ENCODE measurements at places on chromosomes 12 and 14.
A peak's percentile ranks its signal among the peaks of the same experiment; 100 is the strongest.

GRCh38 chr12:96091833-96092232 is 56.4 kb upstream of the LTA4H start:
- DNase-seq: no peak

DNA sequence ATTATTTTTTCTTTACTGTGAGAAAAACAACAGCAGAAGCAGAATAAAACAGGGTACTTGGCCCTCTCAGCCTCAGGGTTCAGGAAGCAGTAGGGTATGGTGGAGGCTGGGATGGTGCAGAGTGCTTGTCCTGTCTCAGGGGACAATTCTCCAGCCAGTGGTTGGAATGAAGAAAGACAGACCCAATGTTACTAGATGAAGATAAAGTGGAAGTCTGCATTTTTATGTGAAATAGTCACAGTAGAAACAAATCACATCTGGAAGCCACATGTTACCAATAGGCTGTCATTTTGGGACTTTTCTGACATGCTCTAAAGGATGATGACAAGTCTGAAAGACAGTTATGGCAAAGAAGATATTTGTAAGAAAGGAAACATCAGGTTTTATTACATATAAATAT is 32.3 kb downstream of the PROX2 start:
- no peak for DNase-seq

- no peak for DNase-seq
Observed at GRCh38 chr14:34124585-34124984, 173.7 kb upstream of the EGLN3 start.

DNA sequence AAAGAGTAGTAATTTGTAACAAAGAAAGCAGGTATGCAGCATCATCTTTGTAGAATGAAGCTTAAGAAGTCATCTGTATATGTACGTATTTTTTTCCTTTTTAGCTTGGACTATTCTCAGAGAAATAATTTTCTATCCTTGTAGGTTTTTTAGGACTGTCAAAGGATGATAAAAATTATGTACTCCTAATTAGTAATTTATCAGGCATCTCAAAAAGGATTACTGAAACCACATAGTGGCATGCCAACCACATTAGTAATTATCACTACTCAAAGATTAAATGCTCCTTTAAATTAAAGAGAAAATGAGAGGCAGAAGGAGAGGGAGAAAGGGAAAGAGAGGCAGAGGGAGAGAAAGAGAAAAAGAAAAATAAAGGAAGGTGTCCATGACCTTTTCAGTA is 17.3 kb downstream of the TTC8 start:
- no peak for DNase-seq

DNA sequence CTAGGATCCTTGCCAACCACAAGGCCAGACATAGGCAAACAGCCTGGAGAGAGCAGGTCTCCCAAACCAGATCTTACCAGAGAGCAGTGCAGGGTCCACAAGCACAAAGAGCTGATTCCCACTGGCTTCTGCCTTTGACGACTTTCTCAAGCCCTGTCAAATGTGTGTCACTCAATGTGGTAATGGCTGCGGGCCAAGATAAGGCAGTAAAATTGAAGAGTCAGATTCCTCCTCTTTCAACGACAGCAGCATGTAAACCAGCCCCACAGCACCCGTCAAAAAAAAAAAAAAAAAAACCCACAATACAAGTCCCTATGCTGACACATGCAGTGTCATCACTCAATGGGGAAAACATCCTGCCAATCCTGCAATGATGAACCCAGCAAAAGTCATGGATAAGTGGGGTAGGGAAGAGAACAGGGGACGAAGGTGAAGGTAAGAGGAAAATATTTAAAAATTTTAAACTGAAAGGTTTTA is at the start of gene STON2:
Gene STON2 (minus strand): TSS at position 123 of the 477 bp plus-strand sequence. CDS start 1,942 bp downstream, outside the sequence.
- DNase-seq: no peak

DNA sequence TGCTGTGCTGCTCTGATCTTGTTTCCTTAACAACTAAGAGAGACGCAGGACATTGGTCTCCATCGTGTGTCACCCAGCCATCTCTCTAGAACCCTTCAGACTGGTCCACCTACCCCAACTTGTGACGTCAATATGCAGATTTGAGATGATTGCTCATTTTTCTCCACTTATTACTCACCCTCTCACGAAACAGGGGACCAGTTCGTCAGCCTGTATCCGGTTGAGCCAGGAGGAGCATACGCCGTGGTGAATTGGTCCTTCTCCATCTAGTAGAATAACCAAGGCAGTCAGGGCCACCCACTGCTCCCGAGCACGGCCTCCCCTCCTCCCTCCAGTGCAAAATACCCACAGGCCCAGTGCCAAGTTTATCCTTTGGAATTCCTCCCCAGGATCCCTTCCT is 36.2 kb upstream of the FBXO21 start:
- DNase-seq: no peak

- DNase-seq: no peak
Observed at GRCh38 chr12:105929192-105929591, 209.6 kb downstream of the NUAK1 start.

GRCh38 chr12:132414634-132415326 is 75.2 kb upstream of the FBRSL1 start:
- DNase-seq: no peak

DNA sequence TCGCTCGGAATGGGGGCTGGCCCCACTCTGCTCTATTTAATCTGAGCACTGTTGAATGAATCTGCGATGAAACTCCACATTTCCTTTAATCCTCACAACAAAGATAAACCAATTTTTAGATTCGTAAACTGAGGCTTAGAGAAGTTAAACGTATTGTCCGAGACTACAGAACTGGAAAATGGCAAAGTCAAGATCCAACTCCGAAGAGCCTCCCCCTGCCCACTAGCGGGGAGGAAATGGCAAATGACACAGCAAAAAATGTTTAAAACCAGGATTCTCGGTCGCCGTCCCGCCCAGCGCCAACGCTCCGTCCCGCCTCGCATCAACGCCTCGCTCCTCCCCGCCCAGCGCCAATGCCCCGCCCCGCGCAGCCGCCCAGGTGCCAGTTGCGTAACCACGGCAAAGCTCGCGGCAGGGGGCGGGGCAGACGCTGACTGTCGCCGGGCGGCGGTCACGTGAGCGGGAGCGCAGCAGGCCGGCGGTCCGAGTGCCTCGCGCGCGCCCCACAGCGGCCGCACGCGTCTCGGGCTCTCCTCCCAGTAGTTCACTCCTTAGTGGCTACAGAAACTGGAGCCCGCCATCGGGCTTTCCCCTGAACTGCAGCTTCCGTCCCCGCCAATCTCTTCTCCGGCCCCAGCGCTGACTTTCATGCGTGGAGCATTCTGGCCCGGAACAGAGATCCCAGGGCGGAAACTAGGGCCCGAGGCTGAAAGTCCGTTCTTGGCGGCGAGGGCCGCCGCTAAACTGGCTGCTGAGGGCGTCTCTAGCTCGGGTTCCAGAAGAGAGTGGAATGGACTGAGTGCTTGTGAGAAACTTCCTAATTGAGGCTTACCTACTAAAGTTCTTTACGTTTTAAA is 13.6 kb upstream of the LRRC23 start:
- DNase-seq: peak; percentile 92

DNA sequence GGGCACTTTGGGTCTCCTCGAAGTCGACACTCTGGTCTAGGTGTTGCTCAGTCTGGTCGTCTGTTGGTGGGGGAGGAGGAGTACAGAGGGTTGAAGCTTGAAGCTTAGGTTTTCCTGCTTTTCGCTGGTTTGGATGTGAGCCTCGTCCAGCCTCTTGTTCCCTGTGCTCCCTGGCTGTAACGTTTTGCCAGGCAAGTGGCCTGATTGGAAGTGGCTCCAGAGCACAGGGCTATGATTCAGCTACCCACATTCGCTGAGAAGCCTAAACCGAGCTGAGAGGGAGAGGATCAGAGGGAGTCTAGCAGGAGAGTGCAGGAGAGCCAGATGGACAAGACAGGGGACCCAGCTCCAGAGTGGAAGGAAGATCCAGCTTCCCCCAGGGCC is 6.1 kb downstream of the HOXC10 start:
- no peak for DNase-seq

DNA sequence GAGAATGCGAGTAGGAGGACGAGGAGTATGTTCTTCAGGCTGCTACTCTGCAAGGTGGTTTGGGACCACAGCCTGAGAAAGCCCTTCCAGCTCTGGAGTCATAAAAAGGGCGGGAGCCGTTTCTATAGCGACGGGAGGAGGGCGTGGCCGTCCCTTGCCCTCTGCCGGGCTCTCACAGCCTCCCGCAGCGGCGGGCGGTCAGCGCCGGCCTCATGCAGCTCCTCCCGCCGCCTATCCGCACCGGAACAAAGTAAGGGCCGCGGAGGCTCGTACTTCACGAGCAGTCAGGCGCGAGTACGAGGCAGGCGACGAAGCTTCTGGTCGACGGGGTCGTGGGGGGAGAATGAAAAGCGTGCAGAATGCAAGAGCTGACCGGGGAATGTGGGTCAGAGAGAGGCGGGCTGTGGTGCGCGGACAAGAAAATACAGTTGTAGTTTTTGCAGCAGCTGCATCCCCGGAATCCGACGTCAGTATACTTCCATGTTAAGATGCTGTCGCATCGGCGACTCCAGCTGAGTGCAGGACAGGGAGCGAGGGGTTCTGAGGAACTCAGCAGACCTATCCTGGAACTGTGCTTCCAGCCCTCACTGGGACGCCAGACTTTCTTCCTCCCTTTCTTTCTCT is at the start of gene DYRK4:
Gene DYRK4 (plus strand): TSS at position 175 of the 624 bp plus-strand sequence. CDS start 38 bp downstream, at position 213.
- DNase-seq: peak; percentile 72

- no peak for DNase-seq
Observed at GRCh38 chr12:64080319-64081007, 141.6 kb downstream of the KICS2 start.

GRCh38 chr14:23118506-23119362 is at the start of gene CEBPE:
Gene CEBPE, minus strand, starts transcription at chr14:23119255. Its CDS starts 164 bp downstream, at chr14:23119091.
- no peak for DNase-seq

DNA sequence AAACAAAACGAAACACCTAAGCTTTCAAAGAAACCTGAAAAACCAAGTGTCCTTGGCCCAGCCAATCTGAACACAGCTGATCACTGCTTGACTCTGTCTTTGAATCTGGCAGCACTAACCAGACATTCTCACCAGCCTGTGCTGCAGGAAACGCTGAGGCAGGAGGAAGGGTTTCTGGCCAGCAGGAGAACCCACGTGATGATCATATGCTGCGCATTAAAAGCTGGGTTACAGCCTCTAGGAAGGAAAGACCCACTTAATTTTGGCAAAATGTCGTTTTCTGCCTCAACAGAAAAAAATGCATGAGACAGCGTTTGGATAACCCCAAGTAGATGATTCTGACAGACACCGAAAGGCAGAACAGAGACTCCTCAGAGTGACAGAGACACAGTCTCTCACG is 9.8 kb downstream of the APPL2 start:
- no peak for DNase-seq

GRCh38 chr12:89661706-89662330 is 46.8 kb downstream of the ATP2B1 start:
- DNase-seq: no peak

DNA sequence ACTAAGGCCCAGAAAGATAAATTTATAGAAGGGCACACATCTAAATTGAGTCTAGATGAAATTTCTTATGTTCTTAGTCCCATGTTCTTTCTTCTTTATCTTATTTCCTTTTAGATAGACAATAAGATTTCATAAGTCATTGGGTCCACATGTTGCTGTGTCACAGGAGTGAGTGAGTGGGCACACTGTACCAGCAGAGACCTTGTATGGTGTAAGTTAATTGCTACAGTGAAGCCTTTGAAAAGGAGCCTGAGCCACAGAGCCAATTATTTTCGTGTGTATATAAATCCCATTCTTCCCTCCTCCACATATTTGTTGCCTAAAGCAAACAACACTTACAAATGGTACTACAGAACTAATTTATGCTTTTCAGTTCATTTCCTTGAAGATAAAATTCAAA is 79.1 kb downstream of the GRIP1 start:
- no peak for DNase-seq

- DNase-seq: no peak
Observed at GRCh38 chr12:96121271-96121711, 72.9 kb upstream of the ELK3 start.

DNA sequence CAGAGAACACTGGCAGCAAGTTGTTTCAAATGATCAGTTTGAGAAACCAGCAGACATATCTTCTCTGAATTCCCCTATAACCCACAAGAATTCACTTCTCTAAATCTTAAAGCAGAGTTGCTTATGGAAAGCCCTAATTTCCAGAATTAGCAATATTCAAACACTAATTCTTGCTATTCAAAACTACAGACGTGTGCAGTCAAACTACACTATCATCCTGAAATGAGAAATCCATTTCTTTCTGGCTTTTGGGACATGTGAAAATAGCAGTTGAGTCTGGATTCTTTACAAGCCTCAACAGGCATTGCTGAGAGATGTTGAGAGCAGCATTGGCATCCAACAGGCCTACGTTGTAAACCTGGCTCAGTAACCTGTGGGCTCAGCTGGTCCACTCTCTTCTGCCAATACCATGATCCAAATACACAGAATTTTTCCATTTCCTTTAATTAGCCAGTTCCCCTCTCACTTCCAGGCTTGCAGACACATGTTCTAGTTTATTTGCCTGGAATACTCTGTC is 74.6 kb upstream of the TMTC1 start:
- DNase-seq: no peak

GRCh38 chr14:80958226-80958625 is 2.8 kb downstream of the TSHR start:
- no peak for DNase-seq

DNA sequence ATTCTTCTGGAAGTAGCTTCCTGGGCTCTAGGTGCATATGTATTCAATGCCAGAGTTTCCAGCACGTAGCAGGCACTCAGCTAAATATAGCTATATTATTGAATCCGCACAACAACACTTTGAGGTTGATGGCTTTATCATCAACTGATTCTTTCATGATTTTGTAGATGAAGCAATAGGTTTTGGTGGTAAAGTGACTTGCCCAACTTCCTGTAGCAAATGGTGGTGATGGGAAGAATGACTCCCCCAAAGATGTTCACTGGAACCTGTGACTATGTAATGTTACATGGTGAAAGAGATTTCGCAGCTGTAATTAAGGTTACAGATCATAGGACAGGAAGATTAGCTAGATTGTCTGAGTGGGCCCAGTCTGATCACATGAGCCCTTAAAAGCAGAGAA is 3.2 kb downstream of the TDRD9 start:
- DNase-seq: no peak

GRCh38 chr12:108505129-108505528 is 9.9 kb upstream of the FICD start:
- no peak for DNase-seq

DNA sequence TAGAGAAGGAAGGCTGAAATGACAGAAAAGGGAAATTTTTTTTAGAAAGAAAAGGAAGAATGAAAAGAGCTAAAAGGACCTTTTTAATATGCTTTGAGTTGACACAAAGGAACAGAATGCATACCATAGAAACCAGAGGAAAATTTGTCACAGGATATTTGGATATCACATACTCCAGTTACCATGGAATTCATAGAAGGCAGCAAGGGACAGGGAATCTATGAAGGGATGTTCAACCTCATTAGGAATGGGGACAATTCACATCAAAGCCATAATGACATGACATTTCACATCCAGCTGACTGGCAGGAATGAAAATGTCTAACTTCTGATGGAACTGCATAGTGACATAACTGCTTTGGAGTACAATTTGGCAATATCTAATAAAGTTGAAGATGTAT is 469.4 kb downstream of the CCER1 start:
- DNase-seq: no peak

- no peak for DNase-seq
Observed at GRCh38 chr14:50816395-50817047, 14.4 kb downstream of the NIN start.

GRCh38 chr12:47391566-47391965 is 311.8 kb upstream of the AMIGO2 start:
- DNase-seq: no peak

Data from H1 (cell line).